ENCODE measurements at places on chromosomes 2 and 18.
A peak's percentile ranks its signal among the peaks of the same experiment; 100 is the strongest.

- DNase-seq: peak; percentile 58
These were observed 23.6 kb downstream of the SP100 start for GRCh38 chr2:230439590-230439989.

GRCh38 chr2:43284967-43285366, 58.6 kb upstream of the ZFP36L2 start:
- DNase-seq: no peak

GRCh38 chr2:126775300-126775985, 119.5 kb downstream of the GYPC start:
- no peak for DNase-seq

DNA sequence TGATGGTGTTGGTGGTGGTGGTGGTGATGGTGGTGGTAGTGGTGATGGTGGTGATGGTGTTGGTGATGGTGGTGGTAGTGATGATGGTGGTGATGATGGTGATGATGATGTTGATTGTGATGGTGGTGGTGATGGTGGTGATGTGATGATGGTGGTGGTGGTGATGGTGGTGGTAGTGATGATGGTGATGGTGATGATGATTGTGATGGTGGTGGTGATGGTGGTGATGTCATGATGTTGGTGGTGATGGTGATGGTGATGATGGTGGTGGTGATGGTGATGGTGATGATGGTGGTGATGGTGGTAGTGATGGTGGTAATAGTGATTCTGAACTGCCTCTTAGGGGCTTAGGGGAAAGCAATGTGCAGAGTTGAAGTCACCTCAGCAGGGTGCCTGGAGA, 760.7 kb downstream of the GALR1 start:
- no peak for DNase-seq

Data from activated CD4-positive, alpha-beta T cell treated with anti-CD3 and anti-CD28 coated beads, Interleukin-2, Interleukin-4, amounts not matched to agents 100 ng/mL and 50 ng/mL, durations not matched to agents 16 hours and 8 hours (primary cell).